Activated CD4-positive, alpha-beta T cell treated with anti-CD3 and anti-CD28 coated beads, Interleukin-10, Interleukin-2, amounts not matched to agents 100 ng/mL and 50 ng/mL, durations not matched to agents 16 hours and 8 hours (primary cell): ENCODE measurements at places on chromosomes 6 and 20.

GRCh38 chr6:105781248-105781647, 304.9 kb upstream of the PRDM1 start:
- peak; percentile 65 for DNase-seq

GRCh38 chr20:20237093-20237959, 130.6 kb upstream of the INSM1 start:
- peak; percentile 46 for DNase-seq

DNA sequence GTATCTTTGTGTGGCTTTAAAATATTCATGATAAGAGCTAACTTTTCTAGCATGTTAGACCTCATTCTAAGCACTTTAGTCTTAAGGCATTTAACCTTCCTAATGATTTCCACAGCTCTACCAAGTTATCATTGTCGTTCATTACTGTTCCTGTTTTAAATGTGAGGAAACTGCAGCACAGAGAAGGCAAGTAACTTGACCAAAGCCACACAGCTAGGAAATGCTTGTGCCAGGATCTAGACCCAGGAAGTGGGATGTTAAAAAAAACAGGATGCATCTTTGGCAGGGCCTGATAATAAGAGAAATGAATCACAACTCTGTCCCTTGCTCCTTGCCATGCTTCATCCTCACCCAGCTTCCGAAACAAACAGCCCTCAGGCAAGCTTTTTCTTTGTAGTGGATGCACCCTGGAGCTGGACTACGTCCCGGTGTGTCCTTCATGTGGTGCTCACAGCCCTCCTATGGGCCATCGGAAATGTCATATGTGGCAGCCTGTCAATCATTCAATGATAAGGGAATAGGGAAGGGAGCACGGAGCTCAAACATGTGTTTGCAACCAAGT, 196.9 kb upstream of the RREB1 start:
- DNase-seq = no peak

- peak; percentile 86 for DNase-seq
These were observed 58.0 kb downstream of the SULF2 start for GRCh38 chr20:47727170-47727880.

DNA sequence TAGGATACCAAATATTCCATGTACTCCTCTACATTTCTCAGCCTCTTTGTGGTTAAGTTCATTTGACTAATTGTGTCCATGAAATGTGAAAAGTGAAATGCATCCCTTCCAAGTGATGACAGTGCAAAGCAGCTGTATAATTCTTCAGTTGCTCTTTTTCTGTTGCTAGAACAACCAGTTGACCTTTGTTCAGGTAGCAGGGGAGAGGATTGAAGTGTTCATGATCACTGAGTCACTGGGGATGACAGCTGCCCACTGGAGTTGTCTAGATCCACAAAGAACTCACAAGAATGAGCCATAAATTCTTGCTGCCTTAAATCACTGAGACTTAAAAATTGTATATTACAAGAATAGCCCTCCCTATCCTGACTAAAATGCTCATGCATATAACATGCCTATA, 254.6 kb downstream of the EPHA7 start:
- DNase-seq = no peak

GRCh38 chr6:12293235-12293930, 3.2 kb downstream of the EDN1 start:
- DNase-seq = no peak

GRCh38 chr6:903761-904160, 210.8 kb upstream of the EXOC2 start:
- DNase-seq = no peak
